ENCODE measurements at places on chromosomes 2 and 18.

GRCh38 chr2:60168247-60168646 is 385.2 kb downstream of the BCL11A start:
- no peak for DNase-seq

- peak; percentile 86 for DNase-seq
These were observed 15.7 kb downstream of the COL5A2 start for GRCh38 chr2:189163889-189164288.

DNA sequence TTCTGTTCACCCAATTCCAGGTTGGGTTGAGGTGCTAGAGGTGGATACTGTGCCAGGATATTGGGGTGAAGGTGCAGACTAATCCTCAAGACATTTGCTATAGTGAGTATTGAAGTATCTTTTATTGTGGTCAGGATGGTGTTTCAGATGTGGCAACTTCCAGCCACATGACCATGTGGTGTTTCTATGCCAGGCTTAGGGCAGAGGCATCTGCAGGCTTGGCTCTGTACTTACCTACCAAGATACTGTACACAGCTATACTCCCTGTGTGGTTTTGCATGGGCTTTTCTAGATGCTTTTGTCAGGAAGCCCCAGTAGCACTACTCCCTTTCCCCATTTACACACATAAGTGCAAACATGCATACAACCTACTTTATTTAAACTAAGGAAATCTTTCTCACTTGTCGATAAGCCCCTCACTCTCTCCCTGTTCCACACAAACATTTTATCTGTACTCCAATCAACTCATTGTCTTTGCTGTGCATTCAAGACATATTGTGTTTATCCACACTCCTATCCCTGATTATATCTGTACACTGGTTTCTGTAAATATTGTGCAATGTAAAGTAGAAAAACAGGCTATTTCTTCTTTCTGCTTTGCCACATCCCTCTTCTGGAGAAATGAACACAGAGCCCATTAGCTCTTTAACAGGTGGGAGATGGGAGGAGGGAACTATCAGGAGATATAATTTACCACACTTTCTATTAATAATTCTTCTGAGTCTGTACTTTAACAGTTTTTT is 12.3 kb downstream of the ARL6IP6 start:
- DNase-seq: no peak

DNA sequence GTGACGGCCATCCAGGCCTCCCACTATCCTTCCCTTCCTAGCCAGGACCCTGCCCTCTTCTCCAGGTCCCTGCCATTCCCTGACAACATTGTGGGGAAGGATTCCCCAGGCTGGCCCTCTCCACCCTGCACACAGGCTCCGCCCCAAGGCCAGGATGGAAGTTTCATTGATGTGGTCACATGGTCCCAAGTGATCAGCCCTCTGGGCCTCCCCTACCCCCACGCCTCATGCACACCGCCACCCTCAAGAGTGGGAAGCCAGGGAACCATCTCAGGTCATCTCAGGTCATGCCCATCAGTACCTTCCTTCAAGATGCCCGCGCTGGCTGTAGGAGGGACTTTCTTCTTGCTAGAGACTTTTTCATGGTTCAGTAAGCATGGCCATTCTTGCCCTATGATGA is 514.8 kb upstream of the RAB6C start:
- no peak for DNase-seq

DNA sequence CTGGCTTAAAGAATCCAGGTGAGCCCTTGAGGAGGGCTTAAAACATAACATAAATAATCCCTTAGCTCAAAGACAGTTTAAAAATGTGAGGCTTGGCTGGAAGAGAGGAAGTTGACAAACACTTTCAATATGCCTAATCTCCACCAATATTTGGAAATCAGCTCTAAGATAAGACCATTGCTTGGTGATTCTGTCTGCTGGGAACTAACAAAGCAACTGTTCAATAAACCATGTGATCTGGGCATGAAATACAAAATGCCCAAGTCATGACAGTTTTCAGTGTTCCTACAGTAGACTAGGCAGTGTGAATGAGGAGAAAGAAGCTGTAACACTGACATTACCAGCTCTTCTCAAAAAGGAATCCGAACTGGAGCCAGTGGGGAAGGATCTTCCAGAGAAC is 10.7 kb downstream of the MFF start:
- no peak for DNase-seq

DNA sequence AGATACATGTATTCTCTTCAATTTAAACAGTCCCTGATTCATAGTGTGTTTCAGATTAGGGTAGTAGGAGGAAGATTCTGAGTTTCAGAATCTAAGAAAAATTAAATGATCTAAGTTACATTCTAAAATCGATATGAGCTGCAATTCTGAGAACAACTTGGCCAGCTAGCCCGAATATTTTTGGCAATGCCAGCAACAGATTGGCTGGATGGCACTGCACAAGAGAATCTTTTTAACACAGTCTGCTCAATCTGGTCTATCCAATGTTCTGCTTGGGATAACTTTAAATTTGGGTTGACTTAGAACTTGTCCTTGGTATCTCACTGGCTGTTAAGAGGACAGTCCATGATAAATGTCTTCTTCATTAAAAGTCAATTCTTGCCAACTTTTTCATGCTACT is 853.9 kb downstream of the NRXN1 start:
- DNase-seq: no peak

DNA sequence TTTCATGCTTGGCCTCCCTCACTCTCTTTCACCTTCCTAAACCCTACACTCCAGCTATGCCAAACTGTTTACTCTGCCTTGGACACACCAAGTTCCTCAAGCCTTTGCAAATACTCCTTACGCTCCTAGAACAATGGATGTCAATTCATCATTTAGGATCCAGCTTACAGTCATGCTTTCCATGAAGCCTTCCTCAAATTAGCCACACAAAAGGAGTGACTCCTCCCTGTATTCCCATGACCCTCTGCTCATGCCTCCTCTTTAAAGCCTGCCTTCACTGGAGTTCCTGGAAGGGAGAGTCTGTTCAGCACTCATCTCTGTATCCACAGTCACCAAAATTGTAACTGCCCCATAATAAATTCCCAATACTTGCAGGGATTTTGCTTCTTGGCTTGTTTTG is 721 bp upstream of the EHD3 start:
- peak; percentile 21 for DNase-seq

DNA sequence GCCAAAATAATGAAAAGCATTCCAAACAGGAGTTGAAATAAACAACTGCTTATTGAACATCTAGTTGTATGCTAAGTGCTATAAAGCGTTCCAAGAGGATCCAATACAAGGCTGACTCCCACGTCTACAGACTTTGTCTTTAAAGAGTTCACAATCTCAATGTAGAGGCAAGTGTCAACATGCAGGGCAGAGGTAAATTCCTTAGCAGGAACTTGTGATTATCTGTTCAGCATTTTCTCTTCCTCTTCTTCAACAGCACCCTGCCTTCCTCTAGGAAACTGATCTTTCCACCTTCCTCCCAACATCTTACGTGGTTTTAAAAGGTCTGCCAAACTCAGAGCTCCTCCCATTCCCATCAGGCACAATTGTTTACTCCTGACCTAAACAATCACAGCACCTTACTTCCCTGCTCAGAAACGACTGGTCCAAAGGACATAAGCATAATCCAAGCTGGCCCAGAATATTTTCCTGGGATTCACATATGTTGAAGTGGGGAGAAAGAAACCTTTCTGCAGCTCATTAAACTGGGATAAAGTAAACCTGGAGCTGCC is 83.9 kb downstream of the ITSN2 start:
- DNase-seq: no peak

DNA sequence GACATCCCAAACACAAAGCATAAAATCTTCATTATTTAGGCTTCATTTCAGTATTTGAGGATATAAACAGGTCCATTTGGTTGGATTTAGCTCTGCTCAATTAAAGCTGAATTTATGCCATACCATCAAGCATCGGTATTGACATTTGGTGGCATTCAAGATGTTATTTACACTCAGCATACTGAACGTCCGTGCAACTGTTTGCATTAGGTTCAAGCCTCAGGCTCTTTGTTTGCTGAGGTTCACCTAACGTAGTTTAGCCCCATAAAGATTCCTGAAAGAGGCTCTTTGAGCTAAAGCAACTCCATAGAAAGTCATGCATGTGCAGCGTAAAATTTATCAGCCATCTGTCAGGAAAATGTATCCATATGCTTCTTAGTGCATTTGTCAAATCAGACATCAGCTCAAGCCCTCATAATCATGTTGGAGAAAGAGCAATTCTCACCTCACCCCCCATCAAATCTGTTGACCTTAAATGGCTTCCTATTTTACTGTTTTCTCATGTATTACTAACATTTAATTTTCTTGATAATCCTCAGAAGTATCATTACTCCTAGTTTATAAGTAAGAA is 366.9 kb downstream of the EPHA4 start:
- DNase-seq: no peak

DNA sequence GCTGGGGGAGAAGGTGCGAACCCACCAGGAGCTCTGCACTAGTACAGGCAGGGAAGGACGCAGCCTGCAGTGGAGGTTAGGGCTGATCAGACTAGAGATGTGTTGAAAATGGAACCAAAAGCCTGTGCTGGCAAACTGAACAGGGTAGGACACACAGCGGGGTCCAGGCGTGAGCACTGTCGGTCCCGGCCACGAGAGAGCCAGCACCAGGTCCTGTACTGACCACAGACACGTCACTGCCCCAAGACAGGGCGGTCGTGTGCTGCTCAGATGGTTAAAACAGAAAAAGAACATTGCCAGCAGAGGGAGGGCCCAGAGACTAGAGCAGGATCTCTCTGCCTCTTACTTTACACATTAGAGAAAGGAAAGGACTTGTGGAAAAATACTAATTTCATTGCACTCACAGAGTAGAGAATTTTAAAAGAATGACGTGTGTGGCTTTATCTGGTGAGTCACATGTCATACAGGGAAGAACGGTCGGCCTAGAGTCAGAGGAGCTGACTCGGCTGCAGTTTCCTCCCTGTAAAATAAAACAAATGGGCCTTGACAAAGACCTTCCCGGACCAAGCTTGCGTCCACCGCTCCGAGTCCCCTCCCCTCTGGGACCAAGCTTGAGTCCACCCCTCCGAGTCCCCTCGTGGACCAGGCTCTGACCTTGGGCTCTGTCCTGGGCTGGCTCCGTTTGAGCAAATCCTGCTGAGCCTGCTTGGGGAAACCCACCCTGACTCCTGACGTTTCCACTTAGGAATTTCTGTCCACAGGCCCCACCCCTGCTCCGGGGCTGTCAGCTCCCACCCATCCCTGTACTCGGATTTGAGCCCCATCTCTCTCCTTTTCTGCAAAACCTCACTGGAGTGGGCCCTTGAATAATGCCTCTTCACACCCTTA is 16.7 kb upstream of the ADI1 start:
- peak; percentile 92 for DNase-seq

- no peak for DNase-seq
These were observed 2.1 kb downstream of the UCN start for GRCh38 chr2:27306136-27306535.

GRCh38 chr18:43040281-43040680 is 75.2 kb downstream of the RIT2 start:
- DNase-seq: no peak

GRCh38 chr18:39345321-39345720 is 1779.7 kb upstream of the CELF4 start:
- DNase-seq: peak; percentile 66

GRCh38 chr18:63105636-63106316 is 213.8 kb downstream of the BCL2 start:
- no peak for DNase-seq

DNA sequence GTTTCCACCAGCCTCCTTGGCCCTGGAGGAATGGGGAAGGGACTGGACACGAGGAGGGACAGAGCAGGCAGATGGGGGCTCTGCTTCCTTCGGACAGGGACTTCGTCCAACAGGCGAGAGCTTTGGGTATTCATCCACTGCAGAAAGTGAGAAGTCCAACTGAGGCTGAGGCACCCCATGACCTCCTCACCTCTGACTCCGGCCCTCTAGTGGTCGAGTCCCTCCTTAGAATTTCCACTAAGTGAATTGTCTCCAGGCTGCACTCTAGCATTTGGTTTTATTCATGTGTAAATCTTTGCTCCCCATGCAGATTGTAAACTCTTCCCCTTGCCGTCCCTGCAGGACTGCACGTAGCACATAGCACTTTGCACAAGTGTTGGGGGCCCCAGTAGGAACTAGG is 75.6 kb downstream of the TMEM247 start:
- DNase-seq: no peak

DNA sequence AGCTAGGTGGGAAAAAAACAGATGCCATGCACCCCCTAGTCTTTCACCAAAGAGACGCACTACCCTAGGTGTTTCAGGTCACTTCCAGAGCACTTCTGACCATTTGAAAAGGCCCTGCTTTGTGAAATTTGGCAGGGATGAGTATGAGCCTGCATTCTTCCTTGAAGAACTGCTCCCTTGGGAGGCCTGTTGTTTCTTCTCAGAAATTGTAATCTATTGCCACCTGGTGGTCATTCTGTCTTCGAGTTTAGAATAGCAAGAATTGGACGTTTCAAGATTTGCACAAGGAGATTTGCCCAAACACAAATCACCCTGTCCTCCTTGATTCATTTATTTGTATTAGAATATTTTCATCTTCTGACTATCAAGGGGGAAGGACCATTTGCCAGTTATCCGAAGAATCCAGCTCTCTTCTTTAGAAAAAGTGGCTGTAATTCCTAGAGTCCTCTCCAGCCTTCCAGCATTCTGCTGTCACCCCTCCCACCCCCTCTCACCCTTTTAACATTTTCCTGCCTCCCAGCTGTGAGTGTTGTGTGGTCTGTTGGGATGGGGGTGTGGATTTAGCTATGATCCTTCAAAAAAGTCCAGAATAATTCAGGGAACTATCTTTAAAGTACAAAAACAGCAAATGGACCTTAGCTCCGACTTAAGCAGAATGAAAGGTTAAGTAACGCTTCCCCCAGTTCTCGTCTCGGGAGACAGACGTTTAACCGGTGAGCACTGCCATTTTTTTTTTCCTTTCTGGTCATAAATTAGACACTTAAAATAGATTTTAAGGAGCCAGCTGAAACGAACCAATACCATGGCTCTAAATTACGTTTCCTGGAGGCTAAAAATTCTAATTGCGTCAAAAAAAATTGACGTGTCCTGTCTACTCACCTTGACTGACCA is 3.7 kb upstream of the GAD1 start:
- peak; percentile 86 for DNase-seq

DNA sequence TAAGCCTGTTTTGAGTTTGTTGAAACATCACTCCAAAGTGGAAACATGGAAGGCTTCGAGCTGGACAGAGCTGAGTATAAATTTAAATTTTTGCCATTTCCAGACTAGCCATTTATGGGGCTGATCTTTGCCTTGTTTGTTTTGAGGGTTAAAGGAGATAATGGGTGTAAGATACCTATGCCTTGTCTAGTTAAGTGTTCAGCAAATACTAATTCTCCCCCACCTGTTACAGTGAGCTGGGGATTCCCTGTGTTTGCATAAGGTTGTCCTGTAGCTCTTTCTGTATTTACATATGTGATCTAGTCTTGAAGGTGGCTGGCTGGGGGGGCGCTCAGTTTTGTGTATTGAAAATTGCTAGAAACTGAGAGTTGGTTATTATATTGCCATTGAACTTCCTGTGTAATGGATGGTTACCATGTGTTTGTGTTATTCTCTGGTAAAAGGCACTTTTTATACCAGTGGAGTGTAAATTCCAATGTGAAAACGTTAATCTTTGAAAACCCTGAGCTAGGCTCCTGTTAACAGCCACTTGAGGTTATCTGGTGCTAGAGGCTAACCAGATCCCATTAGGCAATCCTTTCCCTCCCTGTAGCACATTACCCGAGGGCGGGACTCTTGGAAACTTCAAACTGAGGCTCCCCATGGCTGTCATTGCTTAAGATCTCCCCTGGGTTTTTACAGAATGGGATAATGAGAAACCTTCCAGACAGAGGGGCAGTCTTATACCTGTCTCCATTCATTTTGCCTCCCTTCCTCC is 26.7 kb downstream of the TANC1 start:
- peak; percentile 10 for DNase-seq

Data from fibroblast of skin of right biceps (primary cell).